ENCODE measurements at places on chromosomes 2 and 18.

DNA sequence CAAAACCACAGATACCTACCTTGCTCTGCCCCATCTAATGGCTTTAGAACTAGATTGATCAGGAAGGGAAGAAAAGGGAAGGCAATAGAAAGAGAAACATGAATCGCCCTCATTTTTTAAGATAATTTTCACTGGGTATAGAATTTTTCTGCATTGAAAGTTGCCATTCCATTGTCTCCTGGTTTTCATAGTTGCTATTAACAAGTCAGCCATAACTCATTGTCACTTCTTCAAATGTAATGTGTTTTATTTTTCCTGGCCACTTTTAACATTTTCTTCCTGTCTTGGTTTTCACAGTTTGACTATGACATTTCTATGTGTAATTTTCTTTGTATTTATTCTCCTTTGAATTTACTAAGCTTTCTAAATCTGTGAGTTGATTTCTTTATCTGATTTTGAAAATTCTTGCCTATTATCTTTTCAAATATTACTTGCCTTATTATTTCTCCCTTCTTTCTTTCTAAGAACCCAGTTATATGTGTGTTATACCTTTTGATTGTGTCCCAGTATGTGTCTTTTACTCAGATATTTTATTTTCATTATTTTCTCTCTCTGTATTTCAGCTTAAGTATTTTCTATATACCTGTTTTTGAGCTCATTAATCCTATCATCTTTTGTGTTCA lies 85.5 kb upstream of the GLI2 start:
- DNase-seq = no peak

DNA sequence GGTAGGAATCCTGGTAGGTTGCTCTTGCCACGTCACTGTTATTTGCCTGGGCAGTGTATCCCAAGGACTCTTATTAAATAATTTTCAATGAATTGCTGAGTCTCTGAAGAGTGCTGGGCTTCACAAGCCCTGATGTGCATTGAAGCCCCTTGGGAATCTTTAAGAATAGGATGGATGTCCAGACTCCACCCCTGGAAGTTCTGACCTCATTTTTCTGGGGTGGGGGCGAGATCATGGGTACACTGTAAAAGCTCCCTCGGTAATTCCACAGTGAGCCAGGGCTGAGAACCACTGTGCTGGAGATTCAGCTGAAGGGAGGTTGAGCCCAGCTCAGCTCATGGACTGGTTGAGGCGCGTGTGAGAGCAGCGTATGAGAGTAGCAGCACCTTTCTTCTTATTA lies 140.2 kb downstream of the PIEZO2 start:
- DNase-seq = no peak

DNA sequence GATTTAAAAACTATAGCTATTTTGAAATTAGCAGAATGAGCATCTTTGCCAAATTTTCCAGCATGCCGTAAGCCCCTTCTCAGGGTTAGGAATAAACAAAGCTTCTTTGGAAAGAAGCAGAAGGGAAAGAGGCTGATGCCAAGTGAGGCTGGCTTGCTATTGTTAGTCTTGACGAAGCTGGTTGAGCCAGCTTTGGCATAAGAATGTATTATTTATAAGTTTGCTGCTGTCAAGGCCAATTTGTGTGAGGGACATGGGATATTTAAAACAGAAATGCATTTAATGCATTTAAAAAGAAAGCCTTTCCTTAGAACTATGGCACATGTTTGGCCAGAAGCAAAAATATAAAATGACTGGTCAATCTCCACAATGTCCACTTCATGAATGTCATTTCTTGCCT lies 52.5 kb upstream of the TTN start:
- no peak for DNase-seq

- DNase-seq = no peak
These were observed 468.2 kb downstream of the EPHA4 start for GRCh38 chr2:221103930-221104329.

- DNase-seq = no peak
These were observed 224.4 kb upstream of the MC4R start for GRCh38 chr18:60596928-60597327.

GRCh38 chr2:230410861-230411569 lies 5.0 kb upstream of the SP100 start:
- DNase-seq = peak; percentile 57

- no peak for DNase-seq
These were observed 132.2 kb downstream of the BIRC6 start for GRCh38 chr2:32489061-32489460.

DNA sequence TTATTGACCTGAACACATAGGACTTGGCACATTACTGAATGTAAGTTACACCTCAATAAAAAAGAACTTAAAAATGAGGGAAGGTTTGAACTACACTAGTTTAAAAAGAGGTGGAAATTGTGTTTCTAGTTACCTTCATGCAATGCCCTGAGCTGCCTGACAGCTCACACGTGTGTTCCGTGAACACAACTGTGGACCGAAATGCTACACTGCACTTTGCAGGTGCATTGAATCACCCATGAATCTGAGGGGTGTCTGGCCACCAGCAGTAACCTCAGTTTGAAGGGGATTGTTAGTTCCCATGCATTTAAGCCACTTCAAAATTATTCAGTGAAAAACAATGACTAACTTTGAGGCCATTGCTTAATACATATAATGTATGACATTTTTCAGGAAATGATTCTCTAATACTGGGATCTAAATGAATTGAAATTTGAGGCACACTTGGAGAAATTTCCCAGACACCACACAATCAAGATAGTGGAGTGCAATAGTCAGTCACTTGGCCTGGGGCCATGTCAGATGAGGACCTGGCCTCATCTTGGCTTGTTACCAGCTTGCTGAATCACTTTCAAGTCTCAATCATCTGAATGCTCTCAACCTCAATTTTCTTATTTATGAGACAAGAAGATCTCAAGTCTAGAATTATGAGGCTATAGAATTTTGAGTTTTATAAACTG lies 59.3 kb downstream of the MYL12B start:
- no peak for DNase-seq

- DNase-seq = no peak
These were observed 5.7 kb downstream of the EPB41L5 start for GRCh38 chr2:120018549-120018948.

- DNase-seq = no peak
These were observed 24.1 kb downstream of the TWIST2 start for GRCh38 chr2:238872026-238872425.

DNA sequence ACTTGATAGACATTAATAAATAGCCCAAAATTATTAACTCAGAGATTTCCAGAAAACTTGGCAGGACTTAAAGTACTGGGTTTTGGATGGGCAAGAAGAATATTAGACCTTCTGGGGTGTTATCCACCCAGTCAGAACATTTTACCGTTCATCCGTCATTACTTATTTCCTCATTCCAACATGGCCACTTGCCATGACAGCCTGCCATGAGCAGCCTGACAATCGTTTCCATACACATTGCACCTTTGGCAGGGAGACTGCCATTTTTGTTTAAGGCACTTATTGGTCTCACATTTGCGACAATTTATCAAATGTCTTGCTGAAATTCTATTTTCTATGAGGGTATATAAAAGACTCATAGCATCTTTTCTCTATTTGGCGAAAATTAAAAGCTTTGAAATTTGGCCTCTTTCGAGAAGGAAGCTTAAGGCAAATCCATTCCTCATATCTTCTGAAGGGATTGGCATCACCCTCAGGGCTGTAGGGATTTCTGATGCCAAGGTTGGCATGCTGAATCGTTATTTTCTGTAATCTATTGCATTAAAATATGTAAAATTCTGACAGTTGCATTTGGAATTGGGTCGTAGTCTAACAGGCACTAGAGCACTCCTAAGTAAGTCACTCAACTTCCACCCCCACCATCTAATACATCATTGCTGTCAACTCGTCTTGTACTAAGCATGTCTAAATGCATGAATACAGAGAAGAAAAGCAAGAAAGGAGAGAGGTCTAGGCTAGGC lies 406.3 kb upstream of the PIK3C3 start:
- DNase-seq = no peak

- no peak for DNase-seq
These were observed 642.1 kb upstream of the ID2 start for GRCh38 chr2:8039732-8040131.

DNA sequence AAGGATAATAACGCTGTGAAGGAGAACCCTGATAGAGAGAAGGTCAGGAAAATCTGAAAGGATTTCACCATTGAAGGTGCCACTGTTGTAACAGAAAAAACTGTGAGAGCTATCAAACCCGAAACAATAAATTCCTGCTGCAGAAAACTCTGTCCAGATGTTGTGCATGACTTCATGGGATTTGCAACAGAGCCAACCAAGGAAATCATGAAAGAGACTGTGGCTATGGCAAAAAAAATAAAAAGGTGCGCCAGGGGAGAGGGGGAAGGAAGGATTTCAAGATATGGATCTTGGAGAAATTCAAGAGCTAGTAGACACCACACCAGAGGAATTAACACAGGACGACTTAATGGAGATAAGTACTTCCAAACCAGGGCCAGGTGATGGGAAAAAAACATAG lies 88.0 kb downstream of the LDLRAD4 start:
- no peak for DNase-seq

DNA sequence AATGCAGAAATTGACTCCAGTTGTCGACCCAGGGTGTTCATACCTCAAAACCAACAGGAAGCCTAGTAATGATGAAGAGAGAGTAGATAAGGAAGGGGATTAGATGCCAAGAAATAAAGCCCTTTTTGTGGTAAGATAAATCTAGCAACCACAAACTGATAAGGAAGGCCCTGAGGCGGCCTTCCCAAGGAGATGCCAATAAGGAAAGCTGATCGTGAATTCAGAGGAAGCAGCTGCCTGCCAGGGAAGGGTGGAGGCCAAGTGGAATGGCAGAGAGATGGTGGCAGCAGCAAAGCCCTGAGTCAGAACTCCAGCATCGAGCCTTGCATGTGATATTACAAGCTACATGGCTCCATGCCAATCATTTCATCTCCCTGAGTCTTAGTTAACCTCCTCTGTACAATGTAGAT lies 126.3 kb downstream of the IRS1 start:
- no peak for DNase-seq

DNA sequence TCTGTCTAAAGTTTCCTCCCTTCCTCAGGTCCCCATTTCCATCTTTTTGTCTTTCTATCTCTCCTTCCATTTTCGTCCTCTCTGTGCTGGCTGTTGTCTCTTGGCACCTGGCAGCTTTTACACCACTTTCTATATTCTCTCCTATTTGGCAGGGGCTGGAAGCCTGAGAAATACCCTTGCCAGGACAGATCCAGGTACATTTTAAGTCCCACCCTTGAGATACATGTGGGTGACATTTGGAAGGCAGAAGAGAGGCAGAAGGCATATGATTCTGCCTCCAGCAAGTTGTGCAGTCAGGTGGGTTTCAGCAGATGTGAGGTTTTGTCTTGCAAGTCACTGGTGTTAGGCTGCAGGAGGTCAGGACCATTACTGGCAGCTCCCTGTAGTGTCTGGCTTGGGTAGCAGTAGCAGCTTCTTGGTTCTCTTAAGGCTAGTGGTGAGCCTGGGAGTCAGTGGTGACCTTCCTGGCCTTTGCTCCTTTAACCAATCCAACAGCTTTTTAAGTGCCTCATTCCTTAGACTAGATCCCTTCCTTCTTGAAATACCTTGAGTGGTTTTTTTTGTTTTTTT lies 90.1 kb downstream of the CAPN13 start:
- no peak for DNase-seq

DNA sequence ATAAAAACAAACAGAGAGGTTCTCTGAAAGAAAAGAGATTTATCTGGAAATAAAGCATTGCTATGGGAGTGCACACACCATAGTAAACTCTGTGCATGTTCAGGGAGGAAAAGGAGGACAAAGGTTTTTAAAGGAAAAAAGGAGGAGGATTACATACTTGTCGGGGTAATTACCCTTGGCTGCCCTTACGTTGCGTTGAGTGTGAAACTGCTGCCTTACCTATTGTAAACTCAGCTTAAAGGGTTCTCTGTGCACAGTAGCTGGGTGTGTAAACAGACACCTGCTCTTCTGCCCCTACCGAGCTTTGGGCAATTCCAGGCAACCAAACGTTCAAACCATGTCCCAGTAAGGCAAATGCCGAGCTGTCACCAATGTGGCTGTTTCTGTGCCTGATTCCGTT lies 29.6 kb upstream of the PXDN start:
- DNase-seq = no peak

DNA sequence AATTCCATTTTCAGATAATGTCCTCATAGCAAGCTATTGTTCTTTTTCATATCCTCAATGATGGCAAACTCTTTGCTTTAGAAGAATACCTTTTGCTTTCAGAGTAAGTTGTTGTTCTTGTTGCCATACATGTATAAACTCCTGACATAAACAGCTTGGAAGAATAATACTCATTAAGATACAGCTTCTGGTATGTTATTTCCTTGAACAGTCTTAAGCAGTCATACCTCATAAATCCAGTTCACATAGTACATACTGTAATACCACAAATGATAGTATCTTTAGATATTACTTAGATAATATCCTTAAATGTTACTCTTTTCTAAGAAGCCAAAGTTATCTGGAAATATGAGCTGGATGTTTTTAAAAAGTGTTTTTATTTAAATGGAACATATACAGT lies 23.2 kb downstream of the METTL8 start:
- no peak for DNase-seq

- no peak for DNase-seq
These were observed 6.7 kb downstream of the TGIF1 start for GRCh38 chr18:3456686-3457069.

DNA sequence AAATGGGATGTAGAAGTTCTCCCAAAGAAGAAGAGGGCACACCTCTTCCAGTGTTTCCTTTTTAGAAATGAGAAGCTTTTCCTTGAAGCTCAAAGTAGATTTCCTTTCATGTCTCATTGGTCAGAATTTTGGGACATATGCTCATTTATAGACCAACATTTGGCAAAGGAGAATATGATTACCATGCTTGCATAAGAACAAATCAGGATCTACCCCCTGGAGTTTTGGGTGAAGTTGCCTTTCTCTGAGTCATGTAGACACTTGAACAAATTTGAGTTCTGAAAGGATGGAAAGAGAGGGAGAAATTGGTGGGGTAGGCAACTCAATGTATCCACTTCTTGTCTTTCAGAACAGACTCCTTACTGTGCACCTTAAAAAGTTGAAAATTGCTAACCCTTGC lies 409.0 kb downstream of the SLC4A3 start:
- no peak for DNase-seq

- no peak for DNase-seq
These were observed 76.0 kb downstream of the CEP192 start for GRCh38 chr18:13067124-13067523.

DNA sequence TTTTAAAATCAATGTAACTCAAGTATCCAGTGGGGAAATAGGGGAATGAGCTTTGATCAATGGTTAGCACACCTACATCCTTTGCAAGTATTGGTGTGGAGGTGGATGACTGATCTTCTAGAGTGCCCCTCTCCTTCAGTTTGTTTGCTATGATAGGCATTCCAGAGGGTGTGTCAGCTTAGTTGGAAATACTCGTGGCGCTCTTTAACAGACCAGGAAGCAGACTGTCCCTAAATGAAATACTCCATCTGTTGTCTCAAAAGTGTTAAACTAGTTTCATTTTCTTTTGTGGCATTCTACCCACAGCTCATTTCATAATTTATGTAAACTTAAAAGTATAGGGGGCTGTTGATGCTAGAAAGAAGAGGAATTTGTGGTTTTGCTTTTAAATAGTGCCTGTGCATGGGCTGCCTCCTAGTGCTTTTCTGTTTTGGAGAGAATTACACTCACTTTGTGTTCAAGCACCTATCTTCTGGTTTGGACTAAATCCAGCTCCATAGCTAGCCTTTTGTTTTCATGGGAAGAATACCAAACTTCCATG lies 66.2 kb downstream of the STAT1 start:
- DNase-seq = no peak

GRCh38 chr18:48100165-48100575 lies 169.7 kb upstream of the SMAD2 start:
- DNase-seq = no peak

- DNase-seq = no peak
These were observed 25.0 kb downstream of the WIPF1 start for GRCh38 chr2:174572556-174572955.

Measured in stimulated activated naive CD4-positive, alpha-beta T cell (primary cell).